ENCODE measurements at places on chromosomes 16 and 17. TPM values are rescaled to one million over a fixed set of nuclear protein-coding genes. Genes with fewer than 3 reads are reported as not detected.

SLC5A11 gene
- total RNA-seq = not detected

DPH1 gene
- total RNA-seq = 40.8 TPM

SLC5A10 gene
- not detected for total RNA-seq

KRTAP2-3 gene
- total RNA-seq = not detected

DNA sequence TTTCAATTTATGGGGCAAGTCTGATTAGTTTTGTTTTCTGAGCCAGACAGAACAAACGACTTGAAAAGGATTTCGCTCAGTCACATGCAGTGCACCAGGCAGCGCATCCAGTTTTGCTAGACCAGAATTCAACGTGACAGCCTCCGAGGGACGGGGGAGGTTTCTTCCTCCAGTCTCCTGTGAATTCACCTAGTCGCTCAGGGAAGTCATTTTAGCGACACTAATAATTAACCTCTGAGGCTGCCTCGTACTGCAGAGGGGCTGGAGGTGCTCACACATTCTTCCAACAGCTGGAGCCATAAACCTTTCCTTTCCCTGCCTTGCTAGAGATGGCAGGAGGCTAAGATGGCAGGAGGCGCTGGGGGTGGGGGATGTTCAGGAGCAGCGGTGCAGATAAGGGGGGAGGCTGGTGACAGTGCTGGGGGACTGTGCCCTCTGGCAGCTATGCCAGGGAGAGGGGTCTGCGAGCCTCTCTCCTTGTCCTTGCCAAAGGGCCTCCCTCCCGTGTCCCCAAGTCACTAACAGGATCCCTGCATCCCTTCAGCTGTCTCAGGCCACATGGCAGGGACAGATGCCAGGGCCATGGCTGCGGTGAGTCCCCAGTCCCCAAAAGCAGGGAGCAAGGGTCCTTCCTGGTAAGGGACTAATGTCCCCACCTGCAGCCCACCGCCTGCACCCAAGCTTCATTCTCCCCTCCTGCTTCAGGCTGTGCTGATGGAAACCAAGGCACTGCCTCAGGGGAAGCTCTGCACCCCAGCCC lies 24.0 kb downstream of the MXRA7 start:
- no peak for DNase-seq
